ENCODE measurements at places on chromosomes 4 and X.

GRCh38 chrX:65536291-65536690, 1.7 kb upstream of the LAS1L start:
- DNase-seq = no peak

- DNase-seq = no peak
These were observed 37.1 kb upstream of the IRAK1 start for GRCh38 chrX:154056770-154057241.

DNA sequence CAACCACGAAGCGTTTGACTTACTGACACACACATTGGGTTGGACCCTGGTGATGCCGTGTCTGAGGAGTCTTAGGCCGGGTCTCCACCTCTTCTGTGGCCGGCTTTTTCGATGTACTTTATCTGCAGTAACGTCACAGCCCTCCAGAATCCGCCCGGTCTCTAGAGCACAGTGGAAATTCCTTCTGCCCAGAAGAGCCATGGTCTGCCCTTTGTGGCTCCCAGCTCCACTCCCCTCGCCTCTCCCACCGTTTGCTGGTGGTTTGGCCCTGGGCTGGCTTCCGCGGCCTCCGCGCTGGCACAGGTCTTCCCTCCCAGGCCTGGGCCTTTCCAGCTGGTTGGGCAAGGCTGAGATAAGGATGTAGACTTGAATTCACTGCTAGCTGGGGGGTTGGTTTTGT, 4.3 kb downstream of the MAEA start:
- DNase-seq = no peak

DNA sequence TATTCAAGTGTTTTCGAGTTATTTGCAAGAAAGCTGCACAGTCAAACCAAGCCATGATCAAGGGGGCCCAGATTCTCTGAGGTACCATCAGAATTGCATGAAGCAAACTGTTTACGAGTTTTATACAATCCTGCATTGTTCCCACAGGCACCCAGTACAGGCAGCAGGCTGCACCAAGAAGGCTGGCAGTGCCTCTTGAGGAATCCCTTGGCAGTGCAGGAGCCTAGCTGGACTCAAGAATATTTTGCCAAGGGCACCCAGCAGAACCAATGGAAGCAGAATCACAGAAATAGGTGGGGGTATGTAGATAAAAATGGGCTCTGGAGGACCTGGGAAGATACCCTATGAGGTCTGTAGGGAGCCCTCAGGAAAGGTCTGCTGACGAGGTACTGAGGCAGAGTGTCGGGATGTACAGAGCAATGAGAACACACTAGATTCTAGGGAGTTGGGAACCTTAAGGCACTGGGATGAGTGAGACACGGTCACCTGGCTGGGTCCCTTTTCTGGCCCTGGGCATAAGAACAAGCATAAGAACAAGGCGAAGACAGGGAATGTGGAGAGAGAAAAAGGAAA, 2.5 kb upstream of the PLP1 start:
- DNase-seq = peak; percentile 13

GRCh38 chr4:104758574-104758973, 263.9 kb upstream of the CXXC4 start:
- DNase-seq = no peak

DNA sequence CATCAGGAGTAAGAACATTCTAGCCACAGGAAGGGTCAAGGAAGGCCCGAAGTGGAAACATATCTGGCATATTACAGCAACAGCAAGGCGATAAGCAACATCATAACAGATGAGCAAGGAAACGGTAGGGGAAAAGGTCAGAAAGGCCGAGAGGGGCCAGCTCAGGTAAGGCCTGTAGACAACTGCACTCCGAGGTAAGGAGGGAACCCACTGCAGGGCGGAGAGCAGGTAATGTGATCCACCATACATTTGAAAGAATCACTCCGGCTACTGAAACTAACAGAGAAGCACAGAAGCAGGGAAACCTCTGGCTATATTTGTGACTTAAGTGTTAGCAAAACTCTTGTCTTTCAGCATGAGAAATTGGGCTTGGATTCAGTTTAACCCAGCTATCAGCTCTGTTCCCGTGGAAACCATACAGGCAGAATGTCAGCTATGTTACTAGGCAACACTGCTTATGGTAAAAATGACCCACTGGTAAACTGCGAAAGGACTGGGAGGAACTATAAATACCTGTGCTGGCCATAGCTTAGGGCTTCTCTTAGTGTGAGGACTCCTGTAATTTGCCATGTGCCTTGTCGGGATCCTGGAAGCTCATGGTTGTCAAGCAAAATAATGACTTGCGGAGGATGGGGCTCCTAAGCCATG, 31.0 kb downstream of the FRYL start:
- no peak for DNase-seq

DNA sequence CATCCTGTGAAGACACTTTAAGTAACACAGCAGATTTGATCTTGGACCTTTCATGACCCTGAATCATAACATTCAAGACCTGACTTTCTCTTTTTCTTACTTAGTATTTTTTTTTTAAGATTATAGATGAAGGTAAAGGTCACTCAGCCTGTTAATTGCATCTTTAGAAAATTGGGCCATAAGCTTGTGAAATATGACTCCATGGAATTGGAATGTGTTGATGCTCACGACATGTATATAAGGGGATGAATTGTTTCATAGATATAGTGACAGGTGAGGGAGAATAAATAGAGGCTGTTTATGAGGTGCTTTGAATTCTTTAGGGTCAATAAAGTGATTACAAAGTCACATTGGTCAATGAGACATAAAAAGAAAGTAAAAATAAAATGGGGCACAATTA, 27.7 kb upstream of the HS3ST1 start:
- DNase-seq = no peak

- peak; percentile 8 for DNase-seq
These were observed 3.4 kb upstream of the PCDH7 start for GRCh38 chr4:30716681-30717207.

DNA sequence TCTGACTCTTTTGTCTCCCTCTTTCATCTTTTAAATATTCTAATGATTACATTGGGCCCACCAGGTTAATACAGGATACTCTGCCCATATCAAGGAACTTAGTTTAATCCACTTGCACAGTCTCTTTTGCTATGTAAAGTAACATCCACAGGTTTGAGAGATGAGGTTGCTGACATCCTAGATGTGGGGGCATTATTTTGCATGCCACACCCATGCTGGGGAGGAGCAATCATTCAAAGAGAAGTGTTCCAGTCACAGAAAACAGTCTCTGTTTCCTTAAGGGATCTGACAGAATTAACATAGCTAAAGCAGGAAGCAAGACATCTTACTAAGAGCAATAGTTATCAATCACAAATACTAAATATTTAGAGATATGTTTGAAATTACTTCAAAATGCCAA, 11.5 kb upstream of the TRAM1L1 start:
- DNase-seq = no peak

DNA sequence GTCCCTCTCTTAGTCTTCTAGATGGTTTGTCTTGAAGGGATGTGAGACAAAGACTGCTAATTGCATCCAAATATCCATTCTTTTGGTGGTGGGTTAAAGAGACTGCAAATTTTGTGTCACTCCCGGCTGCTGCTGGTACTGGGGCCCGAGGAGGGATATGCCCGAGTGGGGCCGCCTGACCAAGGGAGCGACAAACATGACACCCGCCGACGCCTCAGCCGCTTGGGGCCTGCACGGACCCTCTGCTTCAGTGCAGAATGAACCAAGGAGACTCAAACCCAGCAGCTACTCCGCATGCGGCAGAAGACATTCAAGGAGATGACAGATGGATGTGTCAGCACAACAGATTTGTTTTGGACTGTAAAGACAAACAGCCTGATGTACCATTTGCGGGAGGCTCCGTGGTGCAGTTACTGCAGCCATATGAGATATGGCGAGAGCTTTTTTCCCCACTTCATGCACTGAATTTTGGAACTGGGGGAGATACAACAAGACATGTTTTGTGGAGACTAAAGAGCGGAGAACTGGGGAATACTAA, 13.6 kb upstream of the ARX start:
- no peak for DNase-seq

- no peak for DNase-seq
These were observed 762.0 kb downstream of the CCSER1 start for GRCh38 chr4:90889171-90889570.

DNA sequence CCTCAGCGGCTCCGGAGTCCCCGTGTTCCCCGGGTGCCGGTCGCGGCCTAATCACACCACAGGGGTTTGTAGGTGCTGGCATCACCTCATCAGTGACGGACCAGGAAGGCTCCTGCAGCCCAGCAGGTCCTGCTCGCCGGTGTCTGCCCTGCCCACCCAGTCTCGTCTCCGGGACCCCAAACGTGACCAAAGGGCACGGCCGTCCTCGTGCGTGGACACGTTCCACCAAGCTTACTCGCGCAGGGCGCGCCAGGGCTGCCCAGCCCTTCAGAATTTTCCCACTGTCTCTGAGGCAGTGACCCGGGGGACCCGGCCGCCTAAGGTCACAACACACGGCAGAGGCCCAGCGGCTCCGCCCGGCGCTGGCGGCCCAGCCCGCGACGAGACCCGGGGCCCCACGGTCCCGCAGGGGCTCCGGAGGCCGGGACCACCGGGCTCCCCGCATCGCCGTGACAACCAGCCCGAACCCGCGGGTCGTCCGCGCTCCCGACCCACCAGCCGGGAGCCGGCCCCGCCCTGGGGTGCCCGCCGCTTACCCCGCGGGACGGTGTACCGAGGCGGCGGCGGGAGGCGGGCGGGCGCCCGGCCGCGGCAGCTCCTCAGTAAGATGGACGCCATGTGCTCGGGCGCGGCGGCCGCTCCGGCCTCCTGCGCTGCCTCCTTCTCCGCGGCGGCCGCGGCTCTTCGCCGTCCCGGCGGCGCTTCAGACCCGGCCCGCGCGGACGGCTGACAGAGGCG, 454 bp downstream of the LETM1 start:
- DNase-seq = no peak

- no peak for DNase-seq
These were observed 197.7 kb downstream of the INPP4B start for GRCh38 chr4:142648378-142648777.

DNA sequence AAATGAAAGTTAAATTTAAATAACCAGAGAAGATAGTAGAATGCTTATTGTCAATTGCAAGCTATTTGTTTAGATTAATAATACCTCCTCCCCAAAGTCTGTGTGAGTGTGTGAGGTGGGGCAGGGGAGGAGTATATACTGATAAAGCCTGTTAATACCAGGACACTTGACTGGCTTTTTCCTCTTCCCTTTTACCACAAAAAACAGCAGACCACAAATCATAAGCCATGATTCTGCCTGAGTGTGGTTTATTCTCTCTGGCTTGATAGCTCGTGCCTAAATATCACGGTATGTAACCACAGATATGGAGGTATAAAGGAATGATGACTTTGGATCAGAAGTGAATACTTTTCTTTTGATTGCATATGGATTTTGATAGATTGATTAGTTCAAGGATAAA, 21.9 kb upstream of the SCRG1 start:
- DNase-seq = no peak

GRCh38 chr4:101334963-101335572, 12.3 kb downstream of the PPP3CA start:
- no peak for DNase-seq

DNA sequence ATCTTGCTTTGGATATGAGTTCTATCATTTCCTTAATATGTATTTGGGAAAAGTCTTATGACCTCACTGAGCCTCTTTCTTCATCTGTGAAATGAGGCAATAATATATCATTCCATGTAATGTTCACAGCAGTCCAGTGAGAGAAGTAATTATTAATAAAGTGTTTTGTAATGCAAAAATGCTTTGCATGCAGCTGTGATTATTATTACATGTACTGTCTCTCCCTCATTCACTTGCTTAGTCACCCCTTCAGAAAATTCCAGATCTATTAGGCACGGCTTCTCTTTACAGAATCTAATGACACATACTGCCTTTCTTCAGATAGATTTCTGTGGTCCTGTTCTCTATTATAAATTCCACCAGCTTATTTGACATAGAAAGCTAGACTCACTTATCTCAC, 53.5 kb upstream of the FGF13 start:
- no peak for DNase-seq

- no peak for DNase-seq
These were observed 66.5 kb downstream of the MAMLD1 start for GRCh38 chrX:150429594-150429993.

DNA sequence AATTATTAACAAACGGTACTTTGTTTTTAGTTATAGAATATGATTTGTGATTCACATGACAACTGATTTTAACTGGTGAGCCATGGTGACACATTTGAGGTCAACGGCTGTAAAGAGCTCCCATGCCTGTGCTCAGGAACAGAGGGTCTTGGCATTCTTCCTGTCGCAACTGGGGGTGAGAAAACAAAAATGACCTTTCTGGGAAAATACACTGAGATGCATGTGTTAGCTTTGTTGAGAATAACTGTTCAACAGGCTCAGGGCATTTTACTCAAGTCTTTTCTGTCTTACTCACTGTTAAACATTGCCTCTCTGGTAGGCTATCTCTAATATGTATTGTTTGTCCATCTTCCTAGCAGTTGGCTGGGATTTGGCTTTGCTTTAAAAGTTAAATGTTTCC, 57.1 kb upstream of the HPGD start:
- DNase-seq = no peak

- DNase-seq = no peak
These were observed 26.1 kb upstream of the MTNR1A start for GRCh38 chr4:186581421-186581820.

DNA sequence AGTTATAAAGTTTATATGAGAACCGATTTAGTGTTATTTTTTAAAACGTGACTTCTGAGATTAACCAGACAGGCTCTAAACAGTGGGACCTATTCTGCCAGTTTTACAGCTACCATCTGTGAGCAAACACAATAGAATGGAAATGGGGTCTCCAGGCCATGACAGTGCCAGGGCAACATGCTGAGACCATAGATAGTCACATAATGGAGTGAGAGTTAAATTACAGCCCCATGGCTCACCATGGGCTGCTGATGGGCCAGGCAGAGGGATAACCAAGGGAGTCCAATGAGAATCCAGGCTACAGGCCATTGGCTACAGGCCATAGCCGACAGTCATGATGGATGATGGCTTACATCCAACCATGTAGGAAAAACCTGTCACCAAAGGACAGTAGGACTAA, 183.5 kb upstream of the NDP start:
- no peak for DNase-seq

- peak; percentile 51 for DNase-seq
These were observed 128.4 kb downstream of the REELD1 start for GRCh38 chr4:146342600-146343192.

DNA sequence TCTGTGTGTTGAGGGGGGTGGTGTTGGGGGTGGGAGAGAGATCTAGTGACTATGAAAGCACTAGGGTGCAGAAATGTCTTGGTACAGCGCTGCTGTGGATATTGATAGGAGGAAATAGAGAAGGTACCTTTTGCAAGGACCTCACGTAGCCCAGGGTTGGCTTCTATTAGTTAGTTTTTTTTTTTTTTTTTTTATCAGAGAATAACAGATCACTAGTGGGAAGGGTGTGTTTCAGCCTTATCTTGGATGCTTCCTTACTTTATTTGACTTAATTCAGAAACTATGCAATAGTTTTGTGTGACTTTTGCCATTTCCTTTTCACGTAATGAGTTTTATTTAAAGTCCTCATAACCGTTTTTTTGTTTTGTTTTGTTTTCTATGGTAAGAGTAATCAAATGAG, 16.4 kb upstream of the PGRMC2 start:
- no peak for DNase-seq

DNA sequence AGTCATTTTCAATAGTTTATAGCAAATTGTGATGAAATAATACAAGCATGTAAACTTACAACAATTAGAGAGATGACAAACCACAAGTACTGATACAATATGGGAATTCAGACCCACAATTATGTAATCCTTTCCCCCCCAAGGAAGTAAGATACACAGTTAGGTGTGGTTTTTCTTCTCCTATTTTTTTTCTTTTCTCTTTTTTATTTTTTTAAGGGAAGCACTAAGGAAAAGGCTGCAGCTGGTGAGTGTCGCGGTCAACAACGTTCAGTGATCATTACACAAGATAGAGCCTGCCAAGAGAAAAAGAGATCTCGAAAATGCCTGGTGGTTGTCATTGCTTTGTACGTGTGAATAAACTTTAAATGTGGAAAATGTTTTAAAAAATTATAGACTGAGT, 9.8 kb downstream of the NDNF start:
- no peak for DNase-seq

Data from kidney capillary endothelial cell (primary cell).